ENCODE measurements at places on chromosomes 12 and 14.

- no peak for DNase-seq
These were observed 69.8 kb upstream of the IFNG-AS1 start for GRCh38 chr12:67919406-67919805.

GRCh38 chr12:54941659-54942058, 42.9 kb downstream of the TESPA1 start:
- DNase-seq, result no peak

DNA sequence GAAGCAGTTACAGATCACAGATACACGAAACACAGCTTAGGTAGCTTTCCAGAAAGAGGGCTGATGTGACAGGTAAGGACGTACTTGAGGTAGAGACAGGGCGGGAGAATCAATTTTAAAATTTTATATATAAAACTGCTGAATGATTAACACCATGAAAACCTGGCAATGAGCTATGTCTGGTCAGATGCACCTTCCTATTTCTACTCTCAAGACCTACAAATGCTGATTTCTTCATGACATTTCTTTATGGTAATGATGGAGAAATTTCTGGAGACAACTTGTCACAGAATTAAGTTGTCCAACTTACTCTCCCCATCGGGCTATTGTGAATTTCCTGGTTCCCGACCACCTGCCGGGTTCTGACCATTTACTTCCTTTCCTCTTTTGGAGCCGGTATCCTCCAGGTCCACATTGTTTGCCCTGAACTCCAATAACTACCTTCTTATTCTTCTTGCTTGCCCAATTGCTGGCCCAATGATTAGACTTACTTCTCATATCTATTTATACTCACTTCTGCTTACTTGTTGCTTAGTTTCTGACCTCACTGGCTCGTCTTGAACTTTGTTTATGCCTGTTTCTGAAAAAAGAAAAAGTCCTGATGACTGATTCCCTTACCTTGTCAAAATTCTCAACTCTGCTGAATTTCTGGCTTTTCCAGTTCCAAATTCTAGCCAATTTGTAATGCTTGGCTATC, 12.8 kb upstream of the ATP2B1 start:
- no peak for DNase-seq

DNA sequence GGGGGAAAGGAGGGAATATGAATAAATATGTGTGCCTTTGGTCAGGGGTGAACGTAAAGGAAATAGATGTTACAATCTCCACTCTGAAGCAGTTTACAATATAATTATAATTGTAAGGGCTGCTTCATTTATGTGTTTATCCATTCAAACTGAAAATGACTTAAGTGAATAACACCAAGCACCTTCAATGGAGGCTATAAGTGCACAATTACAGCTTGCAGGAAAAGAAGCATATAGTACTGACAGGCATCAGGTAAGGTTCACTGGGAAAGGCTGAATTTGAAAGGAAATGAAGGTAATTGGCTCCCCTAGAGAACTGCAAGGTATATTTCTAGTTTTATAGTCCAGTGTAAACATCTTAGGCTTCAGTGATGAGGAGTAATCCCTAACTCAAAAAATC, 192.7 kb downstream of the STXBP6 start:
- DNase-seq, result no peak

DNA sequence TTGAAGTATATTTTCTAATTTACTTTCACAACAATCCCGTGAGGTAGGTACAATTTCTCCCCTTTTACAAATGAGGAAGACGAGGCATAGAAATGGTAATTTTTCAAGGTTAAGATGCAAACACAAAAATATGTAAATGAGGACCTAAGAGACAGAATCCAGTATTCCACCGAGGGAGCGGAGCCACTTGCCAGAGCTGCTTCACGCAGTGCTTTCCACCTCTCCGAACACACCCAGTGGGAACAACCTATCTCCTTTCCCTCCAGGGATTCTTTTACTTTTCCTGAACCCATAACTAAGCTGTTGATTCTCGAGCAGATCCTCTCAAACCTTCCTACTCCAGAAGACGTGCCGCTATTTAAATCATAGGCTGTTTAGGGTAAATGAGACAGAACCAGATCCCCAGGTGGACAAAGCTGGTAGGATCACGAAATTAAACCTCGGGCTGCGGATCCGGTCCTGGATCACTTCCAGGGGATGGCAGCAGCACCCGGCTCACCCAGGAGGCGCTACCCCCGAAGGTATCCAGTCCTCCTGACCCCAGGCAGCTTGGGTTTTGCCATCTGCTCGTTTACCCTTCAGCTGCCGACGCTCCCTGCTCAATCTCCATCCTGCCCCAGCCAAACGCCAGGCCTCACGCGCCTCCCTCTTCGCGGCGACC, 1.5 kb downstream of the DDHD1 start:
- no peak for DNase-seq

- DNase-seq, result no peak
These were observed at the start of gene TMEM233 for GRCh38 chr12:119593578-119594398. TSS of gene TMEM233 (plus strand) at chr12:119593774. CDS start at chr12:119593849, 75 bp downstream.

DNA sequence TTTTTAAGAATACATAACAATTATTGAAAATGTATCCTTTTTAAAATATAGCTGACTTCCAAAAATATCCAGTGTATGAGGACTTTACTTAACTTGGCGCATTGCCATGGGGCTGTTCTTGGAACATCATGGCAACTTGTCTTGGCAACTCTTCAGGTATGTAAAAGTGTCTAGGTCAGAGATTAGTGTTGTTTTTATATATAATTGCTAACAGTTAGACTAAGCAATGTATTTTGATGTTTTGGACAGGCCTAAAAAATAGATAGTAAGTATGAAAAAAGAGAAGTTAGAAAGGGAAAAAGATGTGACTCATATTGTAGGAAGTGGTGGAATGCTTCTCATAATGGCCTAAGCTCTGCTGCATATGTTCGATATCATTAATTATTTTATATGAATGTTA, 70.9 kb downstream of the MON2 start:
- no peak for DNase-seq

DNA sequence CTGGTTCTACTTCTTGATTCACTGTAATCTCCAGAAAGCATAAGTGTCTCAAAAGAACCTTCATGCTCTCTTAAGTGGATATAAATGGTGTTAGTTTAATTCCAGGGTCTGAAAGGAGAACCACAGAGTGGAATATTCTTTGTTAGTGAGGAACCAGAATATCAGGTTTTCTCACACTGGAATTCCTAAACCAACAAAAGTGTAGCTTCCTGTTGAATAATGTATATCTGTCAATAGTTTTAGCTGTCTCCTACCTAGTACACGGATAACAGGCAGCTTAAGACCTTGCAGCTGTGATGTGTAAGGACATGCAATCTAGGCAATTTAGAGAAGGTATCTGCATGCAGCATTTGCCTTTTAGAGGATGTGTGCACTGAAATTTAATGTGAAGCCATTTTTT, 24.0 kb downstream of the LRIG3 start:
- no peak for DNase-seq

- DNase-seq, result no peak
These were observed 68.3 kb upstream of the TRHDE start for GRCh38 chr12:72203764-72204335.

DNA sequence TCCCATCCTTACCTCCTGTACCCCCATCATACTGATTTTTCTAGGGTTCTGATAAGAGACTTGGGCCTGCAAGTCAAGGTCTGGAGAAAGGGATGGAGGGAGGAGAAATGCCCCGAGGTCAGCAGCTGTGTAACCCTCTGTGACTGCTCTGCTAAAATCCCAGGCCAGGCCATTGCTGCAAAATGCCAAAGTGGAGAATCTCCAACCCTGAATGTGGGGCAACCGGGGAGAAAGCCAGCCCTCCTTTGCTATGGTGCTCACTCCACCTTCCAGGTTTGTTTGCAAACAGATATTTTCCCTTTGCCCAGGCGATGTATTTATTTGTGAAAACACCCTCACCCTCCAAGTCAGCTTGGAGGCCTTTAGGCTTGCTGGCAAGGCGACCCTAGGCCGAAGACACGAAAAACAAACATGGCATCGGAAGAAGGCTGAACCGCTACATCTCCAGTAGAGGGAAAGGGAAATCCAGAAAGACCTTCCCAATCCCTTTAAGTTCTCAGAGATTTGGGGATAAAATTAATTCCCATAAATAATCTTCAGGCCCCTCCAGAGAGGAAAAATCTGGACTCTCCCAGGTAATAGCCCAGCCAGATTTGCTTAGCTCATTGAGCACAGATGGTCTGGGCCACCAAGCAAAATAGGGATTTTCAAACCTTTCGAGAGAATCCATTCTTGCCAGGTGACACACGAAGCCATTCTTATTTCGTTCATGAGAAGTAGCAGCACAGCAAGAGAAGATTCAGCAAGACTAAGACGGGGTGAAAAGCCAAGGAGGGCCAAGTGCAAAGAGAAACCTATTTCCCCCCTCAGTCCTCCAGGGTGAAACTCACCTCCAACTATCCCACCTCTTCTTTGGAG, 1.3 kb upstream of the TBX5 start:
- DNase-seq, result no peak

- DNase-seq, result no peak
These were observed 93.9 kb downstream of the FAR2 start for GRCh38 chr12:29242921-29243431.

GRCh38 chr12:56461235-56462159, 6.9 kb upstream of the SPRYD4 start:
- DNase-seq, result no peak

DNA sequence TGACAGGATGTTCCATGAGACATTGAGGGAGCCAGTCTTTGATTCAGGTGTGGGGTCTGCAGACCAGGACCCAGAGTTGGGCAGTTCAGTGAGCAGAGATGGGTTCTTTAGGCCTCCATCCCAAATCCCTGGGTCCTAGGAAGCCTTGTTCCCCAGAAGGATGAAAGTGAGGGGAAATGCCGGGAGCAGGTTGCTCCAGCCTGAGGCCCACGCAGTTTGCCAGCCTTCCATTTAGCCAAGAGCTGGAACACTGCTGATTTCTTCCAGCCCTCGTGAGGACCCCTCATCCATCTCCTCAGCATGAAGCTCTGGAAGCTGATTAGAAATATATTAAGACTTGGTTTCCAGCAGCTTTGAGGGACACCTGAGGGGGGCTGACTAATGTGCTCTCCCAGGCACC, 12.1 kb downstream of the C14orf132 start:
- DNase-seq, result no peak

- no peak for DNase-seq
These were observed 694.3 kb upstream of the MGAT4C start for GRCh38 chr12:86950444-86950843.

GRCh38 chr12:11609045-11609444, 40.4 kb upstream of the ETV6 start:
- no peak for DNase-seq

DNA sequence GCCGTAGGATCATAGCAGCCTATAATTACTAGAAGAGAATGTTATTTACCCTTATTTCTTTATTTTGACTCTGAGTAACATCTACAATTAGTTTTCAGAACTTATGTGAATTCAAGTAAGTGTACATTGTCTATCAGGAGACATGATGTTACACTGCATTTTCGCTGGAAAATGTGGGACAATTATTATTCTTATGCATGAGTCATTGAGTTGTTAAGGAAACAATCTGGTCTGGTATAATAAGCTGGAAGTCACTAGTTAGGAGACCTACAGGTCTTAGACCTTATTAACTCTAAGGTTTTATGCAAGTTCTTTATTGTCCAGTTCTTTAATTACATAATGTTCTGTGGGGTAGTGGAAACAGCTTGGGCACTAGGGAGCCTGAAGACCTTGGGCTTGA, 5.8 kb downstream of the KTN1 start:
- no peak for DNase-seq

- no peak for DNase-seq
These were observed 477.3 kb downstream of the TMEM117 start for GRCh38 chr12:44313188-44313587.

GRCh38 chr14:104224506-104225277, 86.3 kb downstream of the KIF26A start:
- no peak for DNase-seq

DNA sequence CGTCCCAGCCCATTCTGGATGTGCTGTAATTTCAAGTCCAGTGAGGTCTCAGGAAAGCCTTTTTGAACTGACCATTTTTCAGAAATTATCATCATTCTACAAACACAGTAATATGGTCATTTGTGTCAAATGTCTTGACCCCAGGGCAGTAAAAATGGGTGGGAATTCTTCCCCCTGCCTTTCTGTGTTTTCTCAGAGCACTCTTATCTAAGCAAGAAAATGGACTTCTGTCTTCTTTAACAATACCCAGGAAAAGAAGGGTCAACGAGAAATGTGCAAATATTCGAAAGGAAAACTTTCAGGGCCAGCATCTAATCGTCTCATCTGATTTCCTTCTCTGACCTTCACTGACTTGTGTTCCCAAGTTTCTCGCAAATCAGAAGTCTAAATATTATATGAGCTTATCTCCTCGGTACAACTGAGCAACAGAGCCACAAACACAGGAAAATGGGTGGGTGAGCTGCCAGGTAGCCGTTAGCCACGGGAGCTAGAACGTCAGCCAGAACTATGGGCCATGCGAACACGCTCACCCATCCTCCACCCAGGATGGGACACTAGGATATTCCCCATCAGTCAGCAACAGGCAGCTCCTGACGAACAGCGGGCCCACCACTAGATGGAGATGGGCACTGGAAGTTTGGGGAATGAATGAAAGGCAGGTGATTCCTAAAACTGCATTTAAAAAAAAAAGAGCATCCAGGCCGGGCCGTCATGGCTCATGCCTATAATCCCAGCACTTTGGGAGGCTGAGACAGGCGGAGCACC, 57.1 kb downstream of the VWF start:
- DNase-seq, result no peak

DNA sequence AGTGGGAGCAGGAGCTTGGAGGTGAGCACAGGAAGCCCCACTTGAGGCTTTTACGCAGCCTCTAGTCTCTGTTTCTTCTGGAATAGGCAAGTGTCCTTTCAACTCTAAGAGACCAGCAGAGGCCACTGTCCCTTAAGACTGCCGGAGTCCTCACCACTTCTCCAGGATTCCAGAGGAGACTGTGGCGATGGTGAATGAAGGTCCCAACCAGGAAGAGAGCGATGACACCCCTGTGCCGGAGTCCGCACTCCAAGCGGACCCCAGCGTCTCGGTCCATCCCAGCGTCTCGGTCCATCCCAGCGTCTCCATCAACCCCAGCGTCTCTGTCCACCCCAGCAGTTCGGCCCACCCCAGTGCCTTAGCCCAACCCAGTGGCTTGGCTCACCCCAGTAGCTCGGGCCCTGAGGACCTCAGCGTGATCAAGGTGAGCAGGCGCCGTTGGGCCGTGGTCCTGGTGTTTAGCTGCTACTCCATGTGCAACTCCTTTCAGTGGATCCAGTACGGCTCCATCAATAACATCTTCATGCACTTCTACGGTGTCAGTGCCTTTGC, 442 bp downstream of the FLVCR2 start:
- no peak for DNase-seq

GRCh38 chr14:51139121-51139681, 44.3 kb upstream of the TRIM9 start:
- no peak for DNase-seq

GRCh38 chr12:30613119-30613830, 82.4 kb downstream of the IPO8 start:
- no peak for DNase-seq

GRCh38 chr12:67572492-67572891, 76.1 kb upstream of the DYRK2 start:
- DNase-seq, result no peak

GRCh38 chr14:101184104-101184455, 280.6 kb upstream of the RTL1 start:
- no peak for DNase-seq

Data from type B pancreatic cell (in vitro differentiated cells).